Activated CD4-positive, alpha-beta memory T cell treated with anti-CD3 and anti-CD28 coated beads, Interleukin-2, amount 10 ng/mL, durations not matched to agents 7 days and 5 days (primary cell): ENCODE measurements at places on chromosomes 4 and X. TPM values are rescaled to one million over a fixed set of nuclear protein-coding genes. Genes with fewer than 3 reads are reported as not detected.

SSX4B gene
- not detected for total RNA-seq

SPANXC gene
- not detected for total RNA-seq

PI4K2B gene
- total RNA-seq, result 49.5 TPM

GRCh38 chr4:156870861-156871260 is 100.7 kb downstream of the PDGFC start:
- no peak overlapping the region for H3K27ac ChIP-seq
- H3K36me3 ChIP-seq, result no peaks in the 10 kb centered on the region
- DNase-seq, result no peak
- H3K4me1 ChIP-seq, result no peaks in the 10 kb centered on the region
- H3K27me3 ChIP-seq, result no peaks in the 10 kb centered on the region

DNA sequence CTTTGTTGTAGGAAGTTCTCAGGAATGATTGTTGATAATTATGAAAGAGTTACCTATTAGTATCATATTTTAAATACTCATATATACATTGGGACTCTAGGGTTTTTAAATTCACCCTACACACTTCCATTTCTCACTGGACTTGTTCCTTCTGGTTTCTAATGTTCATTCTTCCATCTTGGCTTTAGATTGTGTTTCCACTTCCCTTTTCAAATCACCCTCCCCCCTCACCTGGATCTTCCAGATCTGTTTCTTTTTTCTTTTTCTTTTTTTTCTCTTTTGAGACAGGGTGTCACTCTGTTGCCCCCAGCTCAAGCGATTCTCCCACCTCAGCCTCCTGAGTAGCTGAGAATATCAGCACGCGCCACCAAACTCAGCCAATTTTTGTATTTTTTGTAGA is 6.7 kb upstream of the KIT start:
- H3K4me3 ChIP-seq, result no peak overlapping the region
- no peaks in the 10 kb centered on the region for H3K4me1 ChIP-seq
- no peaks in the 10 kb centered on the region for H3K36me3 ChIP-seq
- peaks cover 17% of the 10 kb centered on the region for H3K27me3 ChIP-seq
- no peak overlapping the region for H3K27ac ChIP-seq

- H3K27me3 ChIP-seq, result no peaks in the 10 kb centered on the region
- H3K4me1 ChIP-seq, result peaks cover 13% of the 10 kb centered on the region
- no peak overlapping the region for H3K27ac ChIP-seq
- H3K36me3 ChIP-seq, result no peaks in the 10 kb centered on the region
- no peak for DNase-seq
Measured at GRCh38 chrX:39950018-39950688, 147.6 kb downstream of the BCOR start.

- H3K36me3 ChIP-seq, result no peaks in the 10 kb centered on the region
- H3K27ac ChIP-seq, result no peak overlapping the region
- H3K4me3 ChIP-seq, result no peak overlapping the region
- no peak for DNase-seq
- peaks cover 2% of the 10 kb centered on the region for H3K27me3 ChIP-seq
- peaks cover 2% of the 10 kb centered on the region for H3K4me1 ChIP-seq
Measured at GRCh38 chrX:112053169-112053568, 29.4 kb downstream of the TRPC5 start.

DNA sequence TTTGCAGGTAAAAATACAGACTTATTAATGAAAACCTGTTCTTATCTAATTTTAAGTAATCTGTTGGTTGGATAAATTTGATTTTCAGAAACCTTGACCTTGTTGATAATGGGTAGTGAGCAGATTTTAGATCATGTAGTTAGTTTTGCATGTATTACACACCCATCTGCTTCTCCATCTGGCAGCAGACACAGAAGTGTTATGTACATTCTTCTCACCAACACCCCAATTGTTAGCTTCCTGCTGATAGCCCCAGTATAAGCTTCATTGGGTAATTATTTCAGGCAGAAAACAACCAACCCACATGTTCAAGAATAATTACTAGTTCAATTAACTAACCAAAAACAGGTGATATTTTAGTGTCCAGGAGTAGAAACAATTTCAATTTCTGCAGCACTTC is 1740.5 kb upstream of the AGA start:
- H3K27ac ChIP-seq, result no peak overlapping the region
- no peaks in the 10 kb centered on the region for H3K4me1 ChIP-seq
- H3K36me3 ChIP-seq, result no peaks in the 10 kb centered on the region
- H3K27me3 ChIP-seq, result no peaks in the 10 kb centered on the region
- no peak overlapping the region for H3K4me3 ChIP-seq

- DNase-seq, result no peak
- H3K27ac ChIP-seq, result no peak overlapping the region
Measured at GRCh38 chrX:131322651-131323050, 33.5 kb upstream of the IGSF1 start.

- H3K4me3 ChIP-seq, result no peak overlapping the region
- no peaks in the 10 kb centered on the region for H3K27me3 ChIP-seq
- H3K27ac ChIP-seq, result no peak overlapping the region
- no peak for DNase-seq
Measured at GRCh38 chr4:152880263-152880662, 55.9 kb upstream of the FHDC1 start.

DNA sequence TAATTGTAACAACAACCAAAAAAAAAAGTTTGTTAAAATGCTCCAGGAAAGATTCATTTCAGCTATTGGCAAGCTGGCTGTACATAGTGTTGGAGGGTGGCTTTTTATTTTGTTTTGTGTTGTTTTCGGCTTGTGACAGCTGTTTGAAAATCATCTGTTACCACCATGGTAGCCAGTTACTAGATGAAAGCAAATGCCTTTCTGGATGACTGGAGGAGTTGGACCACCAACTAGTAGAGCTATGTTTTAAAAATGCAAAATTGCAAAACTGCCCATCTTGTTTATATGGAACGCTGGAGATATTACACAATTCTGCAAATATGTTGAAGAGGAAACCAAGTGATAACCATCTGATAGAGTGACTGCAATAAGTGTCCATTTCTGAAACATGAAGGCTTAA is 53.2 kb upstream of the TNIP3 start:
- no peaks in the 10 kb centered on the region for H3K27me3 ChIP-seq
- H3K4me1 ChIP-seq, result peaks cover 27% of the 10 kb centered on the region
- no peaks in the 10 kb centered on the region for H3K36me3 ChIP-seq
- DNase-seq, result no peak
- H3K4me3 ChIP-seq, result no peak overlapping the region
- H3K27ac ChIP-seq, result no peak overlapping the region
